Smooth muscle cell of the brain vasculature (primary cell): ENCODE measurements at places on chromosomes 6 and 20.

DNA sequence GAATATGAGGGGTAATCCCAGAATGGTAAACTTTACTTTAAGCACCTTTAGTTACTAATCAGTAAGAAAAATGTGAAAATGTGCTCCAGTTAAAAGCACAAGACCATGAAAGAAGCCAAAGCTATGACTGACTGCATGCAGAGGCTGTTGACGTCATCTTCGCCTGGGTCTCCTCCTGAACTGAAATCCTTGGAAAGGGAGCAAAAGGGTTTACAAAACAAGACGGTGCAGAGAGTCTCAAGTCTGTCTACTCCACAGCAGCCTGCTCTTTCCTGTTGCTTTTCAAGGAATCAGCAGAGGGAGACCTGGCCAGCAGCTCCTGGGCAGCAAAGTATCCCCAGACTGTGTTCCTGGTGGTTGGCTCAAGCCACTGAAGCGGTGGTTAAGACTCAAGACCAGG, 10.2 kb downstream of the FKBP1A start:
- no peak for DNase-seq

DNA sequence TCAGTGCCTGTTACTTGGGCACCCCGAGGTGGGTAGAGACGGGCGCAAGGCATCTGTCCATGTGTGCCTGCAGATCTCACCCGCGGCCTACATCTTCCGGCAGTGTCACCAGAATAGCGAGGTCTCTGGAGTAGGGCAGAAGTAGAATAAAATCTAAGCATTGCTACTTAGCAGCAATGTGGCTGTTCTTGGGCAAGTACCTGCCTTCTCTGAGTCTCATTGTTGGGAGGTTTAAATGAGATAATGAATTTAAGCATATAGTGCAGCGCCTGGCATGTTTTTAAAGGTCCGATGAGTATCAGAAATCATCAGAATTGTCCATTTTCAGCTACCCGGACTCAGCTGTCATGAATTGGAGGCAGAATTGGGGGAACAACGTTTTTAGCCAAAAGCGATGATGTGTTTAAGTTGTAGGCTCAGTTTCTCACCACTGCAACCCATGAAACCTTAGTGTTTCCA, 800 bp downstream of the ABCC10 start:
- no peak for DNase-seq

DNA sequence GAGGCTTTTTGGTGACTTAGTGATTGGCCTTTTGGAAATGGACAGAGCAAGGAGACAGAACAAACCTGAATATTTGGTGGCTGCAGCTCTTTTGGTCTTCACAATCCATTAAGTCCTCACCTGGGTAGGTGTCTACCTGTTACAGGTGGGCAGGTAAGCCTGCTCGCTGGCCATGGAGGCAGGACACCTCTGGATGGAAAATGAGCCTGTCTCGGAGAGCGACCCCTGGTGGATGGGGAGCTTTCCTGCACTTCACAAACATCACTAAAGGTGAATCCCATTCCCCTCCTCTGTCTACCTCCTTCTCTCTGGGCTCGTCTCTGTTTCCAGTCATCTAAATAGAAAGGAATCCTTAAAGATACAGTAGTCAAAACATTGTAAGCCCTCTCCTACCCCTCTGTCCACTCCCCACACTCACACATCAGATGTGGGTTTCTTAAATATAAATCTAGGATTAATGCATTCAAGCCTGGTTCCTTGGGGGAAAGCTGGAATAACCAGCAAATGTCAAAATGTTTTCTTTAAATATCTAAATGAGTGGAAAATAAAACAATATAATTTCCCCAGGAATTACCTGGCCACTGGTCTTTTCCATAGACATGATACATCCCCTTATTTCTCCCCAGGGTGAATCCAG, 304.9 kb downstream of the CDH26 start:
- no peak for DNase-seq

DNA sequence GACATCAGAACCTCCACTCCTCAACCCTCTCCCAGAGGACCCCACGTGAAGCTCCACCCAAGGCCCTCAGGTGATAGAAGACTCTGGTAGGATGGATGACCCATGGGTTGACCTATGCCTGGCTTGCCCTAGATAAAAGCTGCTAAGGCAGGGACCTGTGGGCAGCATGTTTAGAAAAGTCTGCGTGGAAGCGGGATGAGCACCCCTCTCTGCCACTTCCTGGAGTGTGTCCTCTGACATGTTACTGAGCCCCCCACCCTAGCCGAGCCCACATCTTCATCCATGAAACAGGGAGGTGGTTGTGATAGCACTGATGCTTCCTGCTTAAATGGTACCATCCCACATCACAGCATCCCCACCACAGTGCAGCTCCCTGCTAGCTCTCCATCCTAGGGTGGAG, 21.8 kb downstream of the MOCS1 start:
- DNase-seq: no peak

GRCh38 chr6:131356161-131356560, 216.9 kb upstream of the ARG1 start:
- DNase-seq: no peak

- DNase-seq: no peak
Observed at GRCh38 chr6:140043357-140043756, 668.9 kb upstream of the CITED2 start.

GRCh38 chr6:127855542-127856159, 45.2 kb downstream of the THEMIS start:
- DNase-seq: peak; percentile 24

DNA sequence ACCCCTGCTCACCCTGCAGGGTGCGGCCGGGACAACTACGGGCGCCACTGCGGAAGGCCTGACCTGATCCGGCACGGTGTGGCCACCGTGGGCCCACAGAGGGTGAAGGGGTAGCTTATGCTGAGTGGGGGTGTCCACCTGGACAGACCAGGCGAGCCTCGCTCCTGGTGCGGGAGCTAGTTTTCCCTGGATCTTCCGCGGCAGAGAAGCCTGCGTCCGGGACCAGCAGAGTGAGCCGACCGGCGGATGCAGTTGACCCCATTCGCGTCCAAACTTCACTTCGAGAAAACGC, 38.2 kb downstream of the NCR2 start:
- DNase-seq: no peak

DNA sequence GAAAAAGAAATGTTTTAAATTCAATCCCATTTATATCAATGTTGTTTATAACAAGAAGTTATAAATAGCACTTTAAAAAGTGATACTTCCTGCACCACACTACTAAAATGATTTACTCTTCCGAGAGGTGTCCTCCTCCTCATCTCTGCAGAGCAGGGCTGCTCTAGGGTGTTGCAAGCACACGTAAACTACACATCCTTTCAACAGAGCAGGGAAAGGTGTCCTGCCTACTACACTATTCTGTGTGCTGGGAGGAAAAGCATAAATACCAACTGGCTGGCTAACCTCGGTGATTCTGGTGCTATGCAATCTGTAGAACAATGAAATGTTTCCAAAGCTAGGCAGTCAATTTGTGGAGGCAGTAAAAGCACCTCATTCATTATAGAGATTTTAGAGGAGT, 89.5 kb upstream of the MAP7 start:
- DNase-seq: no peak

GRCh38 chr6:95572098-95572497, 5.2 kb upstream of the MANEA start:
- no peak for DNase-seq

- DNase-seq: no peak
Observed at GRCh38 chr20:2387180-2387577, 6.5 kb downstream of the TGM6 start.

GRCh38 chr20:18057994-18058349, 256 bp upstream of the OVOL2 start:
- DNase-seq: no peak

DNA sequence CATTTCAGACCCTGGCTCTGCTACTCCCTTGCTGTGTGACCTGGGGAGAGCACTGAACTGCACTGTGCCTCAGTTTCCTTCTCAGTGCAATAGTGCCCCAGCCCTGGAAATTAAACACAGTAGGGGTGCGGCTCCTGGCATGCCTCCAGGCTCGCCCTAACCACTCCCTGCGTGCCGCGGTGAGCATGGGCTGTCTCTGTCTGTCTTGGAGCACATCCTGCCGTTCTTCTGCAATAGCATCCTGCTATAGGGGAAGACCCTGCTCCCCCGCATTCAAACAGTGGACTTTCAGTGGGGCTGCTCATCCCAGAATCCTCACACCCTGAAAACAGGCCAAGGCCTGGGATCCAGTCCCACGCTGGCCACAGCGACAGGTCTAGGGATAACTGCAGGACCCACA, 129.5 kb downstream of the FOXC1 start:
- no peak for DNase-seq

- no peak for DNase-seq
Observed at GRCh38 chr6:100463630-100464161, 1.0 kb downstream of the SIM1 start.

DNA sequence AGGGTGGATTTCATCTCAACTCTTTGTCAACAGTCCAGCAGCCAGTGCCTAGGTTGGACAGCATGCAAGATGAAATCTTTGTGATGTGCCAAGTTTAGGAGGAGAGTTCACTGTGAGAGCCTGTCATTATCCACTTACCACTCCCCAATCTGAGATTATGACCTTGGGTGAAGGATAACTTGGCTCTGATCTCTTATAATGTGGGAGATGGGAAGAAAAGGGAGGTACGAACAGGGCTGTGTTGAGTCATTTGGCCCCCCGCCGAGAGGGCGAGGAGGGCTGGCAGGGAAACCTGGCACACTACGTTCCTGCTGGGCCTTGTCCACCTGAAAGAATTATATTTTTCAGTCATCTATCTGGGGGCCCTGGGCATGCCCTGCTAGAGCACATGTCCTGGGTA, 35.8 kb downstream of the LAMA4 start:
- no peak for DNase-seq

GRCh38 chr20:50053362-50054230, 59.4 kb downstream of the UBE2V1 start:
- no peak for DNase-seq

DNA sequence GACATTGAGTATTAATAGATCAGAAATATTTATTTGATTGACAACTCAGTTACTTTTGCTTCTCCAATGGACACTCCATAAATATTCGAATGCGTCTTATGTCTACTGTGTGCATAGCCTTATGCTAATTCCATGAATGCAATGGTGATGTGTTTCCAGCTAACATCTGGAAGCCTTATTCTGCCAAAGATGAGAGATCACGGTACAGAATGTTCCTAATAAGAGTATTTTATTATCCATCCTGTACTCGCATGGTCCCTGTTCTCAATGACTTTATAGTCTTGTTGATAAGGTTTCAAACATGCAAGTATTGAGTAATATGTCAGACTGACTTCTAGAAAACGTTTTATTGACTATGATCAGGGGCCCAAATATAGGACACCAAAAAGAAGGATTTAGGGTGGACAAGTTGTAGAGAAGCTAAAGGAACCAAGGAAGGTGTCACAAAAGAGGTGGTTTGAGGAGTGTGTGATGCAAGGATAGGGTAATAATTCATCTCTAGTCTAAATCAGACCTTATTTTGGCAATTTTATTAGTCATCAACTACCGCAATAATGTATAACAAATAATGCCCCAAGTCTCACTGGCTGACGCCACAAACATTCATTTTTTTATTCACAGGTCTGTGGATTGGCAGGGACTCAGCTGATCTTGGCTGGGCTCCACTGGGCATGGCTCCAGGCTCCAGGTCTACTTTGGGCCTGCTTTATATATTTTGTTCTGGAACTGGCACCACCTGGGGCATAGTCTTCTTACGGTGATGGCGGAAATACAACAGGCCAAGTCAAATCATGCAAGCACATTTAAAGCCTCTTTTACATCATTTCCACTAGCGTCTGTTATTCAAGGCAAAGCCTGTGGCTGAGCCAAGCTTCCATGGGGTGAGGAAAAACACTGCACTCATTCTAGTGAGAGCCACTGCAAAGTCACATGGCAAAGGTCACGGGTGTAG, 24.5 kb upstream of the CD83 start:
- DNase-seq: peak; percentile 45

DNA sequence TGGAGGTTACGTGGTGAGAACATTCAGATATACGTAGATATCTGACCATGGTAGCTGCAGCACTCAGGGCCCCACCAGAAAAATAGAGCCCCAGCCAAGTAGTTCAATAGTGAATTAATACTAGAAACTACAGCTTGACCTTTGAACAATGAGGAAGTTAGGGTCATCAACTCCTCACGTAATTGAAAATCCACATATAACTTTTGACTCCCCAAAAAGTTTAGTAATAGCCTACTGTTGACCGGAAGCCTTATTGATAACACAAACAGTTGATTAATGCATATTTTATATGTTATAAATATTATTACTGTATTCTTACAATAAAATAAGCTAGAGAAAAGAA, 117.9 kb downstream of the SNX5 start:
- DNase-seq: no peak

DNA sequence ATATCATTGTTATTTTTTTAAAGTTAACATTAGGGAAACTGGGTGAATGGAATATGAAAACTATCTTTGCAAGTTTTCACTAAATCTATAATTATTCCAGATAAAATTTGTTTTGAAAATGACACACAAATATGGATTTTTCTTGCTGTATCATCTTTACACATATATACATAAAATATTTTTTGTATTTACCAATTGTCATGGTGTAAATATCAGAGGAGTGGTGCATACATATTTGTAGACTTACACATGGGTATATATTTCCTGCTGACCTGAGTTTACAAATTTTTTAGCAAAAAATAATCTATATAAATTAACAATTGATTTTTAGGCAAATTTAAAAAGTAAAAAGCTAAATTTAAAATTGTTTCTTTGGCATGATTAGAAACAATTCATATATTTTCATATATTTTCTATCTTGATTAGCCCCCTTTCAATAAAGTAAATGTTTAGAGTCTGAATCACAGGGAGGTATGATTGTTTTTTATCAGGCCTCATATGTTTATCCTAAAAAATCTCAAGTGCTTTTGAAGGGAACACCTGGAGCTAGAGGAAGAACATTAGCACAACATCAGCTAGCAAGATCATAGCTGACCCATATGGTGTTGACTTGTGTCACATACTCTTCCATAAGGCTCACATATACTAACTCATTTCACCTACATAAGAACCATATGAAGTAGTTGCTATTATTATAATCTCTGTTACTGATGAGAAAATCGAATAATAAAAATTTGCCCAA, 671.8 kb upstream of the GJE1 start:
- no peak for DNase-seq

DNA sequence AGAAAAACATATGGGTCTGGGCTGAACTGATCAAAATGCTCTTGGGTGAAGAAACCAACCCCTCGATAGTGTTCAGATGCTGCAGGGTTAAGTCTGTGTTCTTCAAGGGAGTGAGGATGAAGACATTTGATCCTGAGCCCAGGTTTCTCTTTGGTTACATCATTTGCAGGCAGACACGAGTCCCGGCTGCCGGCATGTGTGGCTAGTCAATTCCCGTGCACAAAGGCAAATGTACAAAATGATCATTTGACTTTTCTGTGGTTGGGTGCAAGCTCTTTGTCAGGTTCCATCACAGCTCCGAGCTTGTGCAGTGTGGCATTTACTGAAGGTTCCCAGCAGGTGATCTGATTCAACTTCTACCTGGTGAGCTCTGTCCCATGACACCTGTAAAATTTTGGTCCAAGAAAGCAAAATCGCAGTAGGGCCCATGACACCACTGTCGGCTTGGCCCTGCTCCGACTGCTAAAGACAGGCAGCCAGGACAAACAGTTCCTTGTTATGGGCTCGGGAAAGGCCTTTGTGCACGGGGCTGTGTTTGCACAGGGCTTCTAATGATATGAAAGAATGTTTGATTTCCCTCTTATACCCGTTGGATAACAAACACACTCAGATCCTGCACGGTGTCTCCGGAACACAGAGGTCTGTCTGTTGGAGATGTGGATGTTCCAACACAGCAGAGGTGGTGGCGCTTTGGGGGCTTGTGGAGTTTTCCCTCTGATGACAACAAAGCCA, 46.9 kb downstream of the GJA10 start:
- no peak for DNase-seq
